ENCODE measurements at places on chromosomes 4 and X. TPM values are rescaled to one million over a fixed set of nuclear protein-coding genes. Genes with fewer than 3 reads are reported as not detected.

The GRID2 gene
- not detected for total RNA-seq

The C4orf50 gene
- total RNA-seq = not detected

The CFP gene
- 0.17 TPM for total RNA-seq

The BTC gene
- total RNA-seq = 1.1 TPM

The XPNPEP2 gene
- not detected for total RNA-seq

The NAA11 gene
- not detected for total RNA-seq

The TXK gene
- total RNA-seq = 0.15 TPM

The STATH gene
- total RNA-seq = not detected

The SLC10A4 gene
- total RNA-seq = 7.3 TPM

The FGFBP1 gene
- 3.4 TPM for total RNA-seq

The VEGFD gene
- 0.20 TPM for total RNA-seq

The GC gene
- total RNA-seq = not detected

The KLB gene
- total RNA-seq = 0.08 TPM

The LAMP2 gene
- 94.2 TPM for total RNA-seq

The GPM6B gene
- total RNA-seq = 0.14 TPM

The SASH3 gene
- not detected for total RNA-seq

The CITED1 gene
- 1.6 TPM for total RNA-seq

The FGD1 gene
- 6.0 TPM for total RNA-seq

The PI4K2B gene
- total RNA-seq = 6.4 TPM

The ATG4A gene
- total RNA-seq = 8.8 TPM

The ADGRG2 gene
- 9.3 TPM for total RNA-seq

The PNMA6A gene
- total RNA-seq = 4.9 TPM

The CENPU gene
- total RNA-seq = 21.0 TPM

The GAGE1 gene
- total RNA-seq = not detected

The TIGD4 gene
- 0.33 TPM for total RNA-seq

The NDP gene
- total RNA-seq = not detected

The OTUD6A gene
- not detected for total RNA-seq
